ENCODE measurements at places on chromosomes 7 and 10.
A peak's percentile ranks its signal among the peaks of the same experiment; 100 is the strongest.

- no peak for DNase-seq
Measured at GRCh38 chr7:94008537-94008936, 4.4 kb upstream of the BET1 start.

DNA sequence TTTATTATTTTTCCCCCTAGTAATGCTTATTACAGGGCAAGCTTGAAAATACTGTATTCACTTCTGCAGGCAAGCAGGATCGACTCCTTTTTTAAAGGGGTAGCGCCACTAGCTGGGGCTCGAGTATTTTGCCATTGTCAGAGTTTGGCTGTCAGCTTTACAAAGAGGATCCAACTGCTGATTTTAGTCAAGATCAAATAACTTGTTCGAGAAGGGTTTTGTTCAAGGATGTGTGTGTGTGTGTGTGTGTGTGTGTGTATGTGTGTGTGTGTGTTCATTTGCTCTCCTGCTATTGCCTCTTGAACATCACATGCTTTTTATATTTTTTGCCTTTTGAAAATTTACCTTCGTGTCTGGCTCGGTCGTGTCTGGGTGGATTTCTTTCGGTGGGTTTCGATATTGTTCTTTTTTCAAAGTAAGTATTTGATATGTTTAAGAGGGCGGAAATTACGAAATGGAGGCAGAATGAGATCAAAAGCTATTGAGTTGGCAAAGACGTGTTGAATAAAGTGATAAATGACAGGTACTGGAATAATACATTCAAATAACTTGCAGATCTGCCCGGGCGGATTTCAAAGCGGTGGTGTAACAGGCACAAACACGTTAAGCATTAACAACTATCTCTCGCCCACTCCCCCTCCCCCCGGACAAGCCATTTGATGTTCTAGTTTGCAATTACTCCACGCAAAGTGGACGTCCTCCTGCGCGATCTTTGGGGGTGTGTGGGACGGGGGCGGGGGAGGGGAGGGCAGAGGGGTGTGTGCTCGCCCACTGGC, 1.1 kb downstream of the ARID5B start:
- peak; percentile 45 for DNase-seq

DNA sequence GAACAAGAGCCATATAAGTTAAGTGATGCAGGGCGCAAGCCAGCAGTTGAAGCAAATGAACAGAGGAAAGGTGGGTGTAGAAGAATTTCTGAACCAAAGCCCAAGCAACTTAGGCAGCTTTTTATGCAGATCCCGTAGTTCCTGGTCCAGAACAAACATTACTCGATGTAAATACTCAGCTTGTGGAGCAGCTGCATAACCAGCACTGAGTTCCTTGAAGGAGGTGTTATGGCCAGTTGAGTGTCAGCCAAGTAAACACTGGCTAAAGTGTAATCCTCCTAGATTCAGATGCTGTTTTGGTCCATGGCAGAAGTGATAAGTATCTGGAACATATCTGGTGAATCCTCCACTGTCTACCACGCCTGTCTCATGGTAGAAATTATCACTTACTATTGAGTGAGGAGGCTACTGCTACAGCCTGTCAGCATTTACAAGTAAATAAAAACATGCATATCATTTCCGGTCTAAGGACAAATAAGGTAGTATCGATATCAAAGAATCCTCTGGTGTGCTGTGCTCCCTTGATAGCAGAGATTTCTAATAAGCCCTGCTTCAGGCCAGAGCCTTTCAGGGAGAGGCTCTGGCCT, 213.9 kb downstream of the DYNC1I1 start:
- DNase-seq, result no peak

- DNase-seq, result no peak
Measured at GRCh38 chr10:129727071-129727470, 237.0 kb downstream of the EBF3 start.

DNA sequence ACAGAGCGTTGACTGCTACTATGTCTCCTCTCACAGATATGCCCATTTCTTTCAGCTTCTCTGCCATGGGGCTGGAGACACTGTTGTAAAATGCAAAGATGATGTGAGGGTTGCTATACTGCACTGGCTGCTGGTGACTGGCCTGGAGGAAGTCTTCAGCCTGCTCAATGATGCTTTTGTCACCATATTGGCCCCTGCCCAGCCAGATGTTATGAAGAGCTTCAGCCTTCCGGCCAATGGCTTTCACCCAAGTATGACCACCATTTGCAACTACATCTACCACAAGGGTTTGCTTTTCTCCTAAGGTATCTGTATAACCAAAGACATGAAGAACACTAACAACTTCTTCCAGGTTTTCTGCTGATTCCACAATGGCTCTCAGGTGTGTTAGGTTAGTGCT, 1.6 kb downstream of the C7orf25 start:
- DNase-seq, result no peak

- no peak for DNase-seq
Measured at GRCh38 chr7:94996369-94996768, 89.0 kb downstream of the PPP1R9A start.

DNA sequence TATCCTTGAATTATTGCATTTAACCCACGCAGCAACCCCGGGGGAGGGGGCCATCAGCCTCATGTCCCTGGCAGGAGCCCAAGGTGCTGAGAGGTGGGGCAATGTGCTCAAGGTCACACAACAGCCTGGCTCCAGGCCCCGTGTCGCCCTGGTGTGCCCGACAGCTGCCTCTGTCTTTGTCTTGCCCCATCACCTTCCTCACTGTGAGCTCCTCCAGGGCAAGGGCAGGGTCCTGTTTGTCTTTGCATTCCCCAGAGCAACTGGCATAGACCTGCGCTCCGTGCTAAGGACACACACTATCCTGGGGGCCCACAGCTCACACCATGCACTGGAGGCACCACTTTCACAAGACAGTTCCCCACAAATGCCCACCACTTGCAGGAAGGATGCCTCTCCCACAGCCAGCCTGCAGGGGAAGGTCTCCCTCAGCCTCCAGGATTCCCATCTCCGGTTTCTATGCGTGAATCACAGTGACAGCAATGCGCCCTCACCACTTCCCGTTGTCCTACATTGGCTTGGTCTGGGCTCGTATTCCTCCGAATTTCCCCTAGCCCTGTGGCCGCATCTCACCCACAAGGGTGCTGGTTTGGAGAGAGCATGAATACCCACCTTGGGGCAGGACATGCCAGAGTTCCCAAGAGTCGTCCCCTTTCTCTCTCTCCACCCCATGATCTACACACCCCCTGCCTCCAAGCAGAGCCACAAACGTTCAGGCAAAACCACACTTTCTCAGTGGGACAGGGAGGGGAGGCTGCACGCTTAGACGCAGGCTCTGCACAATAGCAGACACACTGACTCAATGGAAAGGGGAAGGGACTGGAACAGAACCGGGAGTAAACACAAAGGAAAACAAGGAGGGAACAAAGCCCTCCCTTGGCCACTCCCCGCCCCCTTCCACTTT, 10.3 kb downstream of the ITPRIP start:
- no peak for DNase-seq

GRCh38 chr7:93414574-93414973, 159.9 kb downstream of the CALCR start:
- DNase-seq, result no peak

DNA sequence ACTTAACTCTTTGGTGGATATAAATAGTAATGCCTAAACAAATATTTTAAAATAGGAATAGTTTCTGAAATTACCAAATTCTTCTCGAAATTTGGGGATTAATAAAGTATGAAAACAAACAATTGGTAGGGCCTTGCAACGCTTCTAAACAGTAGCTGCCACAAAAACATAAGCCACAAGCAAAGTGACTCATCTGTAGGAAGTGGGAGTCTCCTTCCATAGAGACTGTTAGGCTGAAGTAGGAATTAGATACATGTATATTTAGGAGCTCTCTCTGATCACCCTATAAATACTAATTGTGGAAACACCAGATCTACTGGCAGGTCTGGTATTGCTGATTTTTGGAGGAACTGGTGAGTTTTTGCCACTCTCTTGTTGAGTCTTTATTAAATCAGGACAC, 5.7 kb upstream of the LMOD2 start:
- no peak for DNase-seq

GRCh38 chr7:55502858-55503440, 69.4 kb downstream of the VOPP1 start:
- no peak for DNase-seq

- DNase-seq, result no peak
Measured at GRCh38 chr7:54898659-54899340, 120.0 kb upstream of the EGFR start.

GRCh38 chr7:137804836-137805235, 41.9 kb downstream of the DGKI start:
- DNase-seq, result no peak

- peak; percentile 22 for DNase-seq
Measured at GRCh38 chr10:88152728-88153133, 289.3 kb downstream of the PTEN start.

DNA sequence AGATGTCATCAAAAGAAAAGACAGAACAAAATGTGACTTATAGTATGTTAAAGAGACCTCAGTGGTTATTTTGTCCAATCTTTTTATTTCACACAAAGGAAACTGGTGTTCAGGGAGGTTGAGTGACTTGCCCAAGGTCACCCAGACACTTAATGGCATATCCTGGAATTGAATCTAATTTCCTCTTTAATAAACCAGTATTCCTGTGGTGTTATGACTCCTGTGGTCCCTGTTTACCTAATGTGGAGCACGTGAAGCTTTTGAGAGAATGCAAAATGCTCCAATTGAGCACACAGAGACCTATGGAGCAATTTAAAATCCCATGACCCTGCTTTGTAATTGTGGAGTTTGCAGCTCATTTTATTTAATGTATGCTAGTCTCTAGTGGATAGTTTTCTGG, 251.9 kb downstream of the REEP3 start:
- no peak for DNase-seq

DNA sequence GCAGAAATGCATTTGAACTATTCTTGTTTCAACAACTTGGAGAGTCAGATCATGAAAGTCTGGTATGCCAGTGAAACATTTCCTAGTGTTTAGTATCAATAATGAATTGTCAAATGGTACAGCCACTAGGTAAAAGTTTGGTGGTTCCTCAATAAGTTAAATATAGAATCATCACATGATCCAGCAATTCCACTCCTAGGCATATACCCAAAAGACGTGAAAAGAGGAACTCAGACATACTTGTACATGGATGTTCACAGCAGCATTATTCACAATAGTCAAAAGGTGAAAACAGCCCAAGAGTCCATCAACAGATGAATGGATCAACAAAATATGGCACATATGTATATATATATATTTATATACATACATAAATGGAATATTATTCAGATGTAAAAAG, 67.0 kb upstream of the HPS1 start:
- DNase-seq, result no peak

DNA sequence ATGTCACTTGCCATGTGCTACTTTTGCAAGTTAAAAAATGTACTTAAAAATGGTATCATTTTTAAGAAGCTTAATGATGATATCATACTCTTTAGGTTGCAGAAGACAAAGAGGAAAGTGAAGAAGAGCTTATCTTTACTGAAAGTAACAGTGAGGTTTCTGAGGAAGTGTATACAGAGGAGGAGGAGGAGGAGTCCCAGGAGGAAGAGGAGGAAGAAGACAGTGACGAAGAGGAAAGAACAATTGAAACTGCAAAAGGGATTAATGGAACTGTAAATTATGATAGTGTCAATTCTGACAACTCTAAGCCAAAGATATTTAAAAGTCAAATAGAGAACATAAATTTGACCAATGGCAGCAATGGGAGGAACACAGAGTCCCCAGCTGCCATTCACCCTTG, 6.1 kb downstream of the LMOD2 start:
- no peak for DNase-seq

DNA sequence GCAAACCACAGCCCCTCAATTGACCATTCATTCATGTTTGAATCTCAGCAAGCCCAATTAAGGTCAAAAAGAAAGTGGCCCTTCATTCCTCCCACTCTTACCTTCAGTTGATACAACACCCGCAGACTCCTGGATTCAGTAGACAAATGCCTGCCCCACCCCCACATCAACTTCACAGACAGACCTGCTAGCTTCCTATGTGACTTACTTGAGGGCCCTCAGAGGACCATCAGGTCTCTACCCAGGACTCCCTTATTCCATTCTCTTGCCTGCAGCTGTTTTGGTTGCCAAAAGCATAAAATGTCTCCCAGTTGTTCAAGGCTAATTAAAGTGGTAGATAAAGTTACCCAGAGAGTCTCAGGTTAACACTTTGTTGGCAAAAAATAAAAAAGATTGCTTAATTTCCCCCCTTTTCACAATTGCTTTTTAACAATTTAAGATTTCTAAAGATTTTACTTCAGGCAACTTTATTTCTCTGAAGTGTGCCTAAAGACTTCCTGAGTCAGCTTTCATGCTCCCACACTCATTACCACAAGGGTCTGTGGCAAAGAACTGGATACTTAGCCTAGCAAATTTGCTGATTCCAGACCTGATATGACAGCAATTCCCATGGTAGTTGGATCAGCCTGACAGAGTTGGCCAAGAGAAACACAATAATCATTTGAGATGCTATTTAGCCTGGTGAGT, 3.3 kb upstream of the MTERF1 start:
- DNase-seq, result no peak

GRCh38 chr7:19565602-19566001, 143.2 kb downstream of the POLR1F start:
- no peak for DNase-seq

- DNase-seq, result no peak
Measured at GRCh38 chr7:71131256-71132126, 453 bp upstream of the GALNT17 start.

GRCh38 chr7:12490107-12490688, 80.3 kb upstream of the SCIN start:
- DNase-seq, result no peak

DNA sequence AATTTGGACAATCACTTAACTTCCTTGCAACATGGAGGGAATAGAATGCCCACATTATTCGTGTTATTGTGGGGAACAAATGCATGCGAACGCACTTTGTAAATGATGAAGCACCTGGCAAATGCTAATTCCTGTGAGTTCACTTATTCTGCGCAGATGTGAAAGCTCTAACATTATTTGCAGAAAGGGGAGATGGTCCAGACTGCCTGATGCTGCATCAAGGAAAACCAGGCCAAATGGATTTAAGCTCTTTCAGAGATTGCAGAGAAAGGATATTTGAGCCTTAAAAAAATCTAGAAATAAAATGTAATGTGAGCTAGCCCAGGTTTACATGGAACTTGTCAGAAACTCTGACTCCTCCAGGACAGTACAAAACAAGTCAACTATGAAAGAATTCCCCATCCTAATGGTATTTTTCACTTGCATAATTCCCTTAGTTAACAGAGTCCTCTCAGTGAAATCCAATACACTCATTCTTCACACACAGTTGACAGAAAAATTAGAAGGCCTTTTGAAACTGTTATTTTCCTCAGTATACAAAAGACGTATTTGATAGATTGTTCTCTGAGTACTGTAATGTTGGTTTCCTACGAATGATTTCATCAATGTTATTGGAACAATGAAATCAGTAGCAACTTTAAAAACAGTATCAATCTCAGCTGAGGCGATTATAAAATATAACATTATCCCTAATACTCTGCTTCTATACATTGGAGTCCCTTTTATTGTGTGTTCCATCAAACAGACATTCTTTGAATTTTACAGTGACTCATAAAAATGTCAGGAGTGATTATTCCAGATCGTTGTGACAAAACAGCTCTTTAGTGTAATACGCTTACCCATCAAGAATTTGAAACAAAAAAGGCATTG, 136.3 kb upstream of the ANK3 start:
- no peak for DNase-seq
